Inflammatory macrophage (primary cell): ENCODE measurements at places on chromosomes 1 and 21.

DNA sequence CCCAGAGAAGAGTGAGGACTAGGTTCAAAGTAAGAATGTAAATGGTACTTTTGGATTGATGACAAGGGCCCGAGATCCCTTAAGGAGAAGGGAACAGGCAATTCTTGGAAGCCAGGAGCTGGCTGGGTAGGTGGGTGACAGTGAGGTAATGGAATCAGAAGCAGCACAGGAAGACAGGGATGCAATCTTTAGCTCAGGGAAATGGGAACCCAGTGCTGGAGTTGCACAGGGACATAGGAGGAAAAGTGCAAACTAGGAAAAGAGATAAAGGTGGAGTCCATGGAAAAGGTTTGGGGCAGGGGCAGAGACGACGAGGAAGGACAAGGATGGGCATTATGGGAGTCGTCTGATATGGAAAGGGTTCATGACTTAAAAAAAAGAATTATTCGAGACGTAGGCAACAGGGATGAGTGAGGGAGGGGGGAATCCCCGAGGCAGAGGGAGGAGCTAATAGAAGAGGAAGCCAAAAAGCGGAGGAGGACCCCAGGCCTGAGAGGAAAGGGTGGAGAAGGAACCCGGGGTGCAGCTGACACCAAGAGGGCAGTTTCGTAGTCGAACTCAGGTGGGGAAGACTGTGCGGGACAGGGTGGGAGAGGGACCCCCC lies 495 bp downstream of the PI4KB start:
- peak; percentile 86 for DNase-seq

- no peak for DNase-seq
These were observed 19.3 kb upstream of the PTAFR start for GRCh38 chr1:28195780-28196179.

- no peak for DNase-seq
These were observed 25.5 kb downstream of the EVI5 start for GRCh38 chr1:92759361-92759760.

DNA sequence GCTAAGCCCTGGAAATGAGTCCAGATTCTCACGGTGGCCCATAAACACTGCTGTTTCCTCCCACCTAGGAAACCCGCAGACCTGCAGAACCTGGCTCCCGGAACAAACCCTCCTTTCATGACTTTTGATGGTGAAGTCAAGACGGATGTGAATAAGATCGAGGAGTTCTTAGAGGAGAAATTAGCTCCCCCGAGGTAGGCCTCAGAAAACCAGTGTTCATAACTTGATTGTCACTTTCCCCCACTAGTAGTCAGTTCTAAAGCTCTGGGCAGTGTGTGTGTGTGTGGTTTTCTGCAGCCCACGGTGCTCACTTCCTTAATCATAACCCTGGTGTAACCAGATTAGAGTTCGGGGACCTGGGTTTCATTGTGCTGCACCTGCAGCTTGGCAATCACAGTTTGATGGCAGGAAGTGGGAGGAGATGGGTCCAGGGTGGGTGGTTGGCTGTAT lies 39.1 kb downstream of the CLIC6 start:
- peak; percentile 39 for DNase-seq

DNA sequence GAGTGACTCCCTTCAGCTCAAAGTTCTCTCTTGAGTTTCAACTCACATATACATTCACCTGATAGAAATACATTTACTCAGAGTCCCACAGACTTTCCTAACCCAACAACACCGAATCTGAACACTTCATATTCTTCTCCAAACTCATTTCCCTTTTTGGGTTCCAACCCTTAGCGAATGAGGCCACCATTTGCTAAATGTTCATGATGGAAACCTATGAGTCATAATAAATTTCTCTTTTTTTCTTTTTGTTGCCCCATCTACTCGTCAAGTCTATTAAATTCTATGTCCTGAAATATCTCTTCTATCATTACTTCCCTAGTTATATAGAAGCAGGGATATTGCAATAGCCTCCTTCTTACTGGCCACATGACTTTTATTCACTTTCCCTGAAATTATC lies 100.1 kb downstream of the HLX start:
- DNase-seq, result peak; percentile 67

DNA sequence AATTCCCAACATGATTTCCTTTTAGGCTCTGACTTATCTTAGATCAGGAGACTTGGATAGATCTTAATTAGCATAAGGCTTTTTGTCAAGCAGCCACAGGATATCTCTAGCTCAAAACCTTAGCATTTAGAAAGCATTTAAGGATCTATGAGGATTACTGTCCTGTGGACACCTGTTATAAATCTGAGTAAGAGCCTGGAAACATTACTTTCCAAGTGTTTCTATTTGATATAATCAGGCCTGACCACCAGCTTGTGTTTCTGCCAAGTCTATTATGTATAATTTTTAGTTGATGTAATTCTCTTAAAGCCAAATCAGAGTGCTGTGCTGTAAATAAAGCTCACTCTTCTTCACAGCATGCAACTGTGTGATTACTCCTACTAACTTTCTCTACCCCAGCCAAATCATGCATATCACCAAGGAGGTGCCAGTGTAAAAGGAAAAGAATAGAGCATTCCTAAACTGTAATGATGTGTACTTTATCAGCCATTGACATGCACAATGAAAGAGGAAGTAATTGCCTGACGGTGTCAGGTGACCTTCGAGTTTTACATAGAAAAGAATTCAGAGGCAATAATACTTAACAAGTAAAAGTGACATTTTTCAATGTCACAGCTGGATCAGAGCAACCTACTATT lies 309.9 kb upstream of the PRMT6 start:
- DNase-seq, result no peak

DNA sequence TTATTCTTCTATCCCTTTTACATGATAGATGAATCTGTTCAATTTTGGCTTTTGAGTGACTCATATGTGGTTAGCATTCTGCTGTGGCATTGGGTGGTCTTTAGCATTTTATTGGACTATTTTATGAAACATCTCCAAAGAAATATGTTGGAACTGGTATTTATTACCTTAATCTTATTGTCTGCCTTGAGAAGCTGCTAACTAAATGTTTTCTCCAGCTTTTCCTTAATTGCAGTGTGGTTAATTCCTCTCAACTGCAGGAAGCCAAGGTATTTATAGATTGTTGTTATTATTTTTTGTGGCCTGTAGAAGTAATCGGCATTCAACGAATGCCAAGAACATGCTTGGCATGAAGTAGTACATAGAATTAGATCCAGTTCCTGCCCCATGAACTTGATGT lies 64.1 kb downstream of the NOS1AP start:
- no peak for DNase-seq

GRCh38 chr21:38323721-38324531 lies 67.1 kb downstream of the KCNJ15 start:
- peak; percentile 64 for DNase-seq

- DNase-seq, result peak; percentile 42
These were observed 7.0 kb downstream of the MRPL9 start for GRCh38 chr1:151756291-151756690.

DNA sequence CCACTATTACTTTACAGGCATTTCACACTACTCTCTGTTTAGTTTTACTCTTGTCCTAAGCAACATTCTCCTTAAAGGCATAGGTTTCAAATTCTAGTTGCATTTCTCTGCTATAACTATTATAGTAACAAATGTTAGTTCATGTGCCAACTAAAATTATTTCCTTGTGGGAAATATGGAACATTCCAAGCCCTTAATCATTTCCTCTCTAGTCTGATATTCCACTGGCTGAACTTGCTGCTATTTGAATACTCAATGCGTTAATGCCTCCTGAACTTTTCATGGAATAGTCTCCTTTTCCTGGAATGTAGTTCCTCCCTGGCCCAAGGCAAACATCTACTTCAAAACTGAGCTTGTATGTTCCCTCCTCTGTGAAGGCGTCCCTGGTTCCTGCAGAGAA lies 19.3 kb upstream of the TBX19 start:
- DNase-seq, result no peak

DNA sequence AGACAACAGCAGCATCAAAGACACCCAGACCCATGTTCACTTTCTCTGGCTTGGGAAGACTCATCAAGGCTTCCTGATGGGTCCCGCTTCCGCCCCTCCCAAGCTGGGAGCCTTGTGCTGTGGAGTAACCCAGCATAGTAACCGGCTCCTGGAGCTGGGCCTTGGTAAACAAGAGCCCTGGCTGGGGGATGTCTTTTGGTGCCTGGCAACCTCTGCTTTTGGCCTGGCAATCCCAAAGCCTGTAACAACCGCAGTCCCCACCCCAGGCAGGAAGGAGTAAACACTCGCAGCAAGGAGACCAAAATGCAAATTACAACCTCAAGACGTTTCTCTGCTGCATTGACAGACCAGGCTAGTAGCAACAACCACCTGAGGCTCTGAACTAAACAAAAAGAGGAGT lies 16.9 kb upstream of the THRAP3 start:
- no peak for DNase-seq

DNA sequence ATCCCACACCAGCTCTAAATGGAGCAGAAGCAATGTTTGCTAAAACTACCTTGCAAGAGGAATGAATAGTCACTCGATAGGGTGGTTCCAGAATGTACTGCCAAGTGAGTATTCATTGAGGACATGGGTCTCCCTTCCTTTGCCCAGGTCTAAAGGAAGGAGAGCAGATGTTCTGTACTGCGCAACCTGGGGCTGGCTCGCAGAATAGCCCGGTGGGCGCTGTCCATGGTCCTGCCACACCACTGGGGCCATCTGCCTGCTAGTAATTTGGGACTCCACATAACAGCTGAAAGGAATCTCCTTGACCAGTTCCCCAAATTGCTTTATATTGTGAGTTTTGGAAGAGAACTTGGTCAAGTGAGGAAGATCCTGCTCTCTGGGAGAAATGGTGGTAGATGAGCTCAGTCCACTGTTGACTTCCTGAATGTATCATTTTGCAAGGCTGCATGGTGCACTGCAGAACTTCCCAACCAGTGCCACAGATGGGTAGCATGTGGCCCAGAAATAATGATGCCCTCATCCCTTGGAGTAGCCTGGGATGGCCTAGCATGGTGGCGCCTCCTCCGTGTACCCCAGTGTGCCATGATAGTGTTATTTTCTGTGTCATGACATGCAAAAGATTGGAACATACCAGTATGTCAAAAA lies 5.7 kb downstream of the SLC6A17 start:
- peak; percentile 44 for DNase-seq

DNA sequence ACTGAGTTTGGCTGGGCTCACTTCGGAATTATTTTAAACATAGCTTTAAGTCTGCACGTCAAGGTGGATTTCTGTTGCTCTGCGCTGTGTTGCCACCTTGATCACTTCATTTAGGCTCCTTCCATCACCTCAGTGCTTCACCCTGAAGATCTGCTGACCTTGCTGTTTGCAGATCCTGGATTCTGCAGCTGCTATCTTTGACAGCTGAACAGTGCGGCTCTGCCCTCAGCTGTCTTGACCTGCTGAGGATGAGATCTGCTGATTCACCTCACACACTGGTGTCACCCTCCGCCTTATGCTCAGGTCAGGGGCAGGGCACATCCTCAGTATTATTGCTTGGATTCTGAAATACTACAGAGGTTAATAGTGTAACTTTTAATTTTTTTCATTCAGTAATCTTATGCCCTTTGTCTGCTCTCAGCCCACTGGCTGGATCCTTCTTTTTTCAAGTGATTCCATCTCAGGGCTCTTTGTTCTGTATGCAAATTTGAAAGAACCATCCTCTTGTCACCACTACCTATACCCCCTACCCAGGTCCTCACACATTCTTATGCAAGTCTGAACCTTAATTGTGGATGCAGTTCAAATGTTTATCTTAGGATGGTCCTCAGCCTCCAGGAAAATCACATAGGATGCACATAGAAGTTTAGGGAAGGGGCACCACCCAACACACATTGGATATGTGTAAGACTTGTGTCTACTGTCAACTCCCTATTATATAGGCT lies 364.0 kb downstream of the OLFM3 start:
- no peak for DNase-seq

GRCh38 chr1:7915826-7916500 lies 24.7 kb downstream of the TNFRSF9 start:
- no peak for DNase-seq

DNA sequence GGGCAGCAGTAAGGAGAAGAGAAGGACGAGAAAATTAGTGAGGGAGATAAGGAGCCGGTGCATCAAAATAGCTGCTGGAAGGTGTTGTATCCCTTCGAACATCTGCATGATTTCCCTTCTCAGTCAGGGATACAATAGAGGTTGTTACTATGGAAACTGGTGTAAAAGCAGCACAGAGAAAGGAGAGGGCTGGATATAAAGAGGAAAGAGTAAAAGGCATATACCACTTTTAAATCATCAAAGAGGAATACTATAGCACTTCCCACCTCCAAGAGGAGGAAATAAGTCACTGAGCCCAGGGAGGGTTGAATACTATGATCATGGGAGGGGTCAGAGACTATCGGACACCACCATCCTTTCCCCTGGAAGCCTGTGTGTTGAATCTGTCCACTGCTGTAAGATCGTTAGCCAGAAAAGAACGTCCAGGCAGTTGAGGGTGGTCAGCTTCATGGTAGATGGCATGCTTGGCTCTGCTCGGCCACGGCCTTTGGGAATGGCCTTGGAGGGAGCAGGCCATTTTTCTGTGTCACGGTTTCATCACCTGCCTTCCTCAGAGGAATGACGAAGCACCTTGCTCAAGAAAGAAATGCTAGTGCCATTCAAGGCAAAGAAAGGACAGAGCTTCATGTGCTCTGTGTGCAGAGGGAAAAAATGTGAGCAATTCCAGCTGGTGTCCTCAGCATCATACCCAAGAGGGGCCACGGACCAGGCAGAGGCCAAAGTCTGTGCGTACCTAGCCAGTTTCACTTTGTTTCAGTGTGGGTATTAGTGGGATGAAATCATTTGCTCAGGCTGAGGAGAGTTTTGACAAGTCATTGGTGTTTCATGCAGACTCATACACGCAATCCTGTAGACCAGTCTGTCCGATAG lies 64.2 kb downstream of the IRF2BP2 start:
- no peak for DNase-seq

DNA sequence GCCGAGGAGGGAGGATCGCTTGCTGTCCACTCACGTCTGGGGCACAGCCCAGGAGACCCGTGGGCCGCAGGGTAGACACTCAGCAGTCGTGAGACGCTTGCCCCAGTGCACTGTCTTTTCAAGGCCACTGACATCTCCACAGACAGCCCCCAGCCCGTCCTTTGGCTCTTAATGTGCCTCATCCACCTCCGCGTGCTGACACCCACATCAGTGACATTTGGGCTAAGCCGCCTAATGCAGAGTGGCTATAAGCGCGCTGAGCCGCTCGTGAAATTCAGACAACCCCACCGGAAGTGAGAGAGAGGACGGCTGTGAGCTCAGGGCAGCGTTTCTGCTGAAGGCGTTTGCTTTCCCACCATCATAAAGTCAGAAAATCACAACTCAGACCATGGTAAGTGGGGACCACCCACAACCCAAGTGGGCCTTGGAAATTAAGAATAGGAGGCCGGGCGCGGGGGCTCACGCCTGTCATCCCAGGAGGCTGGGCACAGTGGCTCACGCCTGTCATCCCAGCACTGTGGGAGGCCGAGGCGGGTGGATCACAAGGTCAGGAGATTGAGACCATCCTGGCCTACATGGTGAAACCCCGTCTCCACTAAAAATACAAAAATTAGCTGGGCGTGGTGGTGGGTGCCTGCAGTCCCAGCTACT lies 8.4 kb downstream of the SLC35E2B start:
- DNase-seq, result no peak
